EH (cell line): ENCODE measurements at places on chromosomes 5 and 9.

GRCh38 chr5:39758426-39758825, 333.6 kb upstream of the DAB2 start:
- DNase-seq = peak; percentile 60

GRCh38 chr5:2602451-2603271, 148.8 kb downstream of the IRX2 start:
- no peak for DNase-seq

DNA sequence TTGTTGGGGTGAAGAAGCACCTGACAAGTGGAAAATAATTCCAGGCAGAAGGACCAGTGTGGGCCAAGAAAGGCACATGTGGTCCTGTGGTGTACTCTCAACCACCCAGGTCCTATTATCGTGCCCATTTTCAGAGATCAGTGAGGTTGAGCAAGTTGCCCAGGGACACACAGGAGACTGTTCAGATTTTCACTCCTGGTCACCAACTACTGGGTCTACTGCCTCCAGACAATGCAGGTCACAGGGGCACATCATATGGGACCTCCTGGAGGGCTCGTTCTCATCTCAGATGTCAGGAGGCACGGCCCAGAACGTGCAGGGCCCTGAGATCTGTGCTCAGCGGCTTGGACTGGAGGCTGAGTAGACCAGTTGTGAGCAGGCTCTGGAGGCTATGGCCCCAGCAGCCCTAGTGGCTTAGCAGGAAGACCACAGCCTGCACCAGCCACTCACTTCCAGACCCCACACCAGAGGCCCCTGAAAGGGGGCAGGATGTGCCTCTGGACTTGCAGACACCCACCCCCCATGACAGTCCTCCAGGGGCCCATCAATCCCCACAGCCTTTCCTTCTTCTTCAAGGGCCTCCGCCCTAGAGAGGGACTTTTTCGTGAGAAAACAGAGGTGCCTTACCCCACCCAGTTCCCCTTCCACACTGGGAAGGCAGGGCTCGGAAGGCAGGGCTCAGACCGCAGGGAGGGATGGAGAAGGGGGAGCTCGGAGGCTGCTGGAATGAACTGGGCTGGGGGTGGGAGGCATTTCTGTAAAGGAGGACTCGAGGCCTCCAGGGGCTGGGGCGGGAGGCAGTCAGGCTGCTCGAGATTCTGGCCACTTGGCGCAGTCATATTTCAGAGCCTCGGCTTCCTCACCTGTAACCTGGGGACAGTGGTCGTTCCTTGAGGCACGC, 82.7 kb upstream of the NEURL1B start:
- no peak for DNase-seq

DNA sequence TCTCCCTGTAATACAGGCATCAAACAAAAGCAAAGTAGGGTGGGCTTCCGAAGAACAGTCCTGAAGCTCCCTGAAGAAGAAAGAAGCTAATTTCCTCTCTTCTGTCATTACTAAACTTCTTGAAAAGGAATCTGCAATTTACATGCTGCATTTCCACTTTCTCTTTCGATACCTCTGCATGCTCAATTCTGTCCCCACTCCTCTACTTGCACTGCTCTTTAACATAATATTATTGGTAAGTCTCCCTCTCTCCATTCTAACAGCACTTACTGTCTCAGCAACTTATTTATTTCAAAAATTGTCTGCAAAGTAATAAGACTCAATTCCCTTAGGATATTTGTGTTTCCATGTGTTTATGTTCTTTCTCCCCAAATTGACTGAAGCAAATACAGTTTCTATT, 3.9 kb upstream of the PLPP1 start:
- no peak for DNase-seq

GRCh38 chr5:168944004-168944403, 356.9 kb downstream of the SLIT3 start:
- no peak for DNase-seq

- no peak for DNase-seq
Observed at GRCh38 chr5:175837171-175837699, 34.1 kb upstream of the CPLX2 start.

- peak; percentile 36 for DNase-seq
Observed at GRCh38 chr9:35070823-35071813, 1.3 kb downstream of the VCP start.

DNA sequence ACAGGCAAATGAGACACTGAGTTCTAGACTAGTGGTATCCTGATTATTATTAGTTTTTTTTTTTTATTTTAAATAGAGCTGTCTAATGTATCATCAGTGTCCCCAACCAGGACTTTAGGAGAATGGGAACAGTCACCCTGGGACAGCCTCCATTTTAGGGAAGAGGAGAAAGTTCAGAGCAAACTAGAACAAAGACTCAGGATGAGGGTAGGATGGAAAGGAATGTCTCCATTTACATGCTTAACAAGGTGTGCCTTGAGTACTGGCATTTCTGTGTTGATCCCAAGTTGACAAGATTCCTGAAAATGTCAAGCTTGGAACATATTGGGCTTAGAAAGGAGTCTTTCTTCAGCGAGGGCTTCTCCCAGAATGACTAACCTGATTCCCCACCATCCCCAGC, 223.5 kb downstream of the ARRDC3 start:
- no peak for DNase-seq

- DNase-seq = peak; percentile 88
Observed at GRCh38 chr9:33131790-33132772, 35.1 kb downstream of the B4GALT1 start.

- DNase-seq = no peak
Observed at GRCh38 chr5:63564789-63565188, 397.5 kb downstream of the HTR1A start.

- no peak for DNase-seq
Observed at GRCh38 chr5:119355244-119355638, 578 bp upstream of the TNFAIP8 start.

GRCh38 chr9:99221266-99221620, 499 bp downstream of the ALG2 start:
- no peak for DNase-seq

DNA sequence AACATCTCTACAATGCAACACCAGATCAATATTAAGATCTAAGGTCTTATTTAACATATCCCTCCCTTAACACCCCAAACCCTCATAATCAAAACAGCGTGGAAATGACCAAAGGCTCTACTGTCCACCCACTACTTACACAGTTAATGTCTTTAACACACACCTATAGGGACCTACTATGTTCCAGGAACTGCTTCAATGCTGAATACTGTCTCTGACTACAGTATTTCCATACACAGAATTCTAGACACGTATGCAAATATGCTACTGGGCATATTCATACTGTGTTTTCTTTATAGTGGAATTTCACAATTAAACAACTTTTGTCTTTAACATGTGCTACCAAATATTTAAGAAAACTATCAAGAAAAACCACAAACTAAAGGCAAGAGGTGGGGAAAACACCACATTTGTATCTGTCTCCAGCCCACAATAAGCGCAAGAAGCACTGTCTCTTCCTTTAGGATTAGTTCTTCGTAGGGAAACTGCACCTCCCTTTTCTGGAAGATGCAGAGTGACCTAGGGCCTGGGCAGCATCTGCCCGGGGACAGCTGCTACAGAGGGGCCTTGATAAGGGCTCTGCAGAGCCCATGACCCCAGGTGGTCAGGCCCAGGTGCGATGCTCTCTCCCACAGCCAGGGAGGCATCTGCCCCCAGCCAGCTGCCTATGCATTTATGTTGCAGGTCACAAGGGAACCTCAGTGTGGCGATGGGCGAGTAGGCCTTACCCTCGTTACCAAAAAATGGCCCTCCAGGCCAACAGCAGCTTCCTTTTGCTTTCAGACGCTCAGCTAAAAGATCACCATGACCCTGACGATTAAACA, 55.2 kb downstream of the PSMB7 start:
- DNase-seq = no peak

DNA sequence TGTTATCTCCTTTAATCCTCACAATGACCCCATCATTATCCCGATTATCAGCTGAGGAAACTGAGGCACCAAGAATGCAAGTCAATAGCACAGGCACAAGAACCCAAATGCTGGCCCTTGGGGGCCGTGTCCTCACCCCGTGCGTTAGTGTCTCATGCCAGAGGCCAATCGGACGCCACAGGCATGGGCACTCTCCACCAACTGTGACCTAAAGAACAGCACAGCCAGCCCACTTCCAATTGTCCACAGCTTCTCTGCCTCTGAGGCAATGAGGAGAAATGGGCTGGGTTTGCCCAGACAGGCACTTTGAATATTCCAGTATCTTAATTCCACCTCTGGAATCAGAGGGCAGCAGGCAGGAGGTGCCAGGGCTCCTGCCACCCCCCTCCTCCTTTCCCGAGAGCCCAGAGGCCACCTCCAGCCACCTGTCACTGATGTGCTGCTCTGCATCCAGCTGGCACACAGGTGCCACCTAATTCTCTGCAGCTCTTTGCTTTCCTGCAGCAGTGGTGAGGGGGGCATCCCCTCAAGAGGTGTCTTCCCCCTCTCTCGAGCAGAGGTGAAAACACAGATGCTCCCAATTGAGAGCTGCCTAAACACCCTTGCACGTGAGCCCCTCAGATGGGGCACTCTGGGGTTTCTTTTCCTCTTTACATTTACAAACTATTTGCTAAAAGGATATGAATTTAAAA, 107.5 kb downstream of the ROR2 start:
- no peak for DNase-seq

GRCh38 chr9:101130054-101130453, 101.5 kb downstream of the PLPPR1 start:
- DNase-seq = no peak

DNA sequence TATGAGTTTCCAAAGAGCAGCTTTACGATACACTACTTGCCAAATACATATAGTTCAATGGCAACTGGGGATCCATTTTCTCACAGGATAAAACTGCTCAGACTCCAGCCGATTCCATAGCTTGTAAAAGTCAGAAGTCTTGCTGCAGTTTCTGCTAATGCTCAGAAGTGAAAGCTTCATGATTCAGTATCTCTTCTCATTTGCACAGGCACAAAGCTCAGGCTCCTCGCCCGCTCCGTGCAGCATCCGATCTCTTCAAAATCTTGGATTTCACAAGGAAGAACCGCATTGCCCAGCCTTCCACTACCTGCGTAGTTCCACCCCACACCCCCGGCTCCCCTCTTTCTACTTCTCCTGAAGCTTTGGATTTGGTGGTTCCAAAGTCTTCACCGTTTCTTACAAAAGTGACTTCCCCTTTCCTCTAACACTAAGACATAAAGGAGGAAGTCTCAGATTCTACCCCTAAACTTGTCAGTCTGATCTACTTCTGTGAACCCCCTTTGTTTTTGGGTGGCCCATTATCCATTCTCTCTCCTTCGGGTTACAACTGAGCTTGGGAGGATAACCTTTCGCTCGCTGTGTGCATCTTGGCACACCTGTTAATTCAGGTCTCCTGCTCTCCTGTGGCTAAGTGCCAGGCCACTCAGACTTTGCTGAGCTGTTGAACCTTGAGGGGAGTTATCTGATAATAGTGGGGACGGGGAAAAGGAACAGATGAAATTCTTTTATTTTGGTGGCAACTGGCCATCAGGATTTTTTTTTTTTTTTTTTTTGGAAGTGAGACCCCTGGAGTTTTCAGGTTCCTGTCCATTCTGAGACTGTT, 194.1 kb downstream of the GNA14 start:
- no peak for DNase-seq
